ENCODE measurements at places on chromosomes 11 and 22. TPM values are rescaled to one million over a fixed set of nuclear protein-coding genes. Genes with fewer than 3 reads are reported as not detected.

DNA sequence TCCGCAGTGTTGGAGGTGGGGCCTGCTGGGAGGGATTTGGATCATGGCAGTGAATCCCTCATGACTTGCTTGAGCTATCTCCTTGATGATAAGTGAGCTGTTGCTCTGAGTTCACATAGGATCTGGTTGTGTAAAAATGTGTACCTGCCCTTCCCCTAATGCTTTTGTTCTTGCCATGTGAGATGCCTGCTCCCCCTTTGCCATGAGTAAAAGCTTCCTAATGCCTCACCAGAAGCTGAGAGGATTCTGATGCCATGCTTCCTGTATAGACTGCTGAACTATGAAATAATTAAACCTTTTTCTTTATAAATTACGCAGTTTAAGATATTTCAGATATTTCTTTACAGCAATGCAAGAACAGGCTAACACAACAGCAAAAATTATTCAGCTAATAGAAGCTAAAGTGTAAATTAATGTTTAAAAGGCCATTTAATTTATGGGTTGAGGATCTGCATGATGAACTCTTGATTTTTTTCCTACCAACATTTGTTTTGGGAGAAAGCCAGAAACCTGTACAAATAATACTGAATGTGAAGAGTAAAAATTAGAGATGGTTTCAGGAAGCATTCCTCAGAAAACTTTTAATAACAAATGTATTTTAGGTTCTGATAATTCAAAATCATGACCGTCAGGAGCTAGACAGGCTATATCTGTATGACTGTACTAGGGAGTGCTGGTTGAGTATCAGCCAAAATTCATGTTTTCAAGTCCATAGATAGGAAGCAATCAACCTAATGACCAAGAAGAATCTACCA, 177.5 kb upstream of the GRIA4 start:
- DNase-seq, result no peak
- H3K4me3 ChIP-seq, result no peak overlapping the region
- no peaks in the 10 kb centered on the region for H3K27me3 ChIP-seq
- no peaks in the 10 kb centered on the region for H3K36me3 ChIP-seq
- no peak overlapping the region for H3K27ac ChIP-seq

DNA sequence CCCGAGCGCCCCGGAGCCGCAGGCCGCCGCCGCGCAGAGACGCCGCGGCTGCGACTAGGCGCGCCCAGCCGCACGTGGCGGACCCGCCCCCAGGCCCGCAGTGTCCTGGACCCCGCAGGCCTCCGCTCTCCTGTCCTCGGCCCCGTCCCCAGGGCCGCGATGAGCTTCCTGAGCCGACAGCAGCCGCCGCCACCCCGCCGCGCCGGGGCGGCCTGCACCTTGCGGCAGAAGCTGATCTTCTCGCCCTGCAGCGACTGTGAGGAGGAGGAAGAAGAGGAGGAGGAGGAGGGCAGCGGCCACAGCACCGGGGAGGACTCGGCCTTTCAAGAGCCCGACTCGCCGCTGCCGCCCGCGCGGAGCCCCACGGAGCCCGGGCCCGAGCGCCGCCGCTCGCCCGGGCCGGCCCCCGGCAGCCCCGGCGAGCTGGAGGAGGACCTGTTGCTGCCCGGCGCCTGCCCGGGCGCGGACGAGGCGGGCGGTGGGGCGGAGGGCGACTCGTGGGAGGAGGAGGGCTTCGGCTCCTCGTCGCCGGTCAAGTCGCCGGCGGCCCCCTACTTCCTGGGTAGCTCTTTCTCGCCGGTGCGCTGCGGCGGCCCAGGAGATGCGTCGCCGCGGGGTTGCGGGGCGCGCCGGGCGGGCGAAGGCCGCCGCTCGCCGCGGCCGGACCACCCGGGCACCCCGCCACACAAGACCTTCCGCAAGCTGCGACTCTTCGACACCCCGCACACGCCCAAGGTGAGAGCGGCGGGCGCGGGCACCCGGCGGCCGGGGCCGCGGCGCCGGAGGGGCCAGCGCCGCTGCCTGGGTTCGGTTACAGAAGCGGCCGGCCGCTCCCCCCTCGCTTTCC, 528 bp downstream of the WEE1 start:
- H3K4me3 ChIP-seq, result peak overlapping the region; percentile 77
- peak; percentile 23 for DNase-seq
- H3K4me1 ChIP-seq, result peaks cover 42% of the 10 kb centered on the region
- no peaks in the 10 kb centered on the region for H3K27me3 ChIP-seq
- H3K36me3 ChIP-seq, result no peaks in the 10 kb centered on the region

DNA sequence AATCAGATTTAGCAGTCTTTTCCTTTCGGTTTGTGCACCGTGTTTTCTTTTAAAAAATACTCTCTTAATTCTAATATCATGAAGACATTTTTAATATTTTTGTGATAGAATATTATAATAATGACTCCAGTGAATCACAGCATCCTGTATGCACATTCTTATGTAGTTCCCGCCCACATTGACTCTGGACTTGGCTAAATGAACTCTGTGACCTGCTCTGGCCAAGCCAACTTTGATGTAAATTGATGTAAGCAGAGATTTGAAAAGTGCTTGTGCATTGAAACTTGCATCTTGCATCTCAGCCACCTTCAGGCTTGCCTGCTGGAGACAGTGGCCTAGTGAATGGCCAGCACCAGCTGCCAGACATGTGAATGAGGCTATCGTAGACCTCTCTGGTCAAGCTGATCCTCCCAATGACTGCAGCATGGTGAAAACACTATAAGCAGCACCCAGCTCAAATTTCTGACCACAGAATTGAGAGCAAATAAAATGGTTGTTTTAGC, 29.2 kb upstream of the PGM2L1 start:
- no peaks in the 10 kb centered on the region for H3K36me3 ChIP-seq
- no peaks in the 10 kb centered on the region for H3K27me3 ChIP-seq
- H3K4me1 ChIP-seq, result no peaks in the 10 kb centered on the region
- H3K27ac ChIP-seq, result no peak overlapping the region

DNA sequence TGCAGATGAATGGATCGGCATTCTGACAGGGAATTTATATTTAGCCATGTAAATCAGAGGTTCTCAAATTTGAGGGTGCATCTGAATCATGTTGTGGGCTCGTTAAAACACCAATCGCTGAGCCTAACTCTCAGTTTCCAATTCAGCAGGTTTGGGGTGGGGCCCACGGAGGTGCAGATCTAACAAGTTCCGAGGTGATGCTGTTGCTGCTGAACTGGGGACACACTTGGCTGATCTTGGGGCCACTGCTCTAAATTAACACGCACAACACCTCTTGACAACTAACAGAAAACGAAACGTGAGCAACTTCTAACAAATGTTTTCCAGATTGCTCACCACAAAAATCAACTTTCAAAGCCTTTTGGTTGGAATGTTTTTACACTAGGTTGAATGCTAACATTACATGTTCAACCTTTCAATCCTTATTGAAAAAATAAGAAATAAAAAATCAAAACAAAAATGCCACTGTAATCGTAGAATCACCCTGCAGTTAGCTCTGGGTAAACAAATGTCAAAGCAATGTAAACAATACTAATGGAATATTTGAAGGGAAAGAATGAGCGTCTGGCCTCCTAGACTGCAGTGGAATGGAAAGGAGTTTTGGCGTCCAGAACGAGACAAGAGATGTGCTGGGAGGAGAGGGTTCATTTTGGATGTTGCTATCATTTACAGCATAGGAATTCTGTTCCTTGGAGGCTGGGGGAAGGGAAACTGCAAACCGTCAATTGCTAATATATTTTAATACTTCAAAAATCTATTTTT, 68.3 kb upstream of the SLC6A5 start:
- H3K36me3 ChIP-seq, result no peaks in the 10 kb centered on the region
- H3K4me3 ChIP-seq, result no peak overlapping the region
- no peak overlapping the region for H3K27ac ChIP-seq
- no peaks in the 10 kb centered on the region for H3K27me3 ChIP-seq
- H3K4me1 ChIP-seq, result no peaks in the 10 kb centered on the region
- DNase-seq, result no peak

GRCh38 chr11:5242933-5243815, 6.5 kb downstream of the HBG1 start:
- H3K36me3 ChIP-seq, result no peaks in the 10 kb centered on the region
- H3K27me3 ChIP-seq, result no peaks in the 10 kb centered on the region
- no peak overlapping the region for H3K4me3 ChIP-seq

DNA sequence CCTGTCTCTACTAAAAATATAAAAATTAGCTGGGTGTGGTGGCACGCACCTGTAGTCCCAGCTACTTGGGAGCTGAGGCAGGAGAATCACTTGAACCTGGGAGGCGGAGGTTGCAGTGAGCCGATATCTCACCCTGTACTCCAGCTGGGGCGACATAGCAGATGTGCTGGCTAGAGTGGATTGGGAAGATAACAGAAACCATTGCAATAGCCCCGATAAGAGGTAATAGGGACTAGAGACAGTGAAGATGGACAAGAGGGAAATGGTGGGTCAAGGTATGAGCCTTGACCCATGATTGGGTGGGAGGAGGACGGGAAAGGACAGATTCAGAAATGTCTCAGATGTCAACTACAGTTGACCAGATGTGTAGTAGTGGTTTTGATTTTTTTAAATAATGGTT, 6.1 kb downstream of the SWAP70 start:
- no peaks in the 10 kb centered on the region for H3K27me3 ChIP-seq
- no peak overlapping the region for H3K4me3 ChIP-seq
- H3K4me1 ChIP-seq, result peaks cover 39% of the 10 kb centered on the region
- H3K27ac ChIP-seq, result no peak overlapping the region

GRCh38 chr11:77270921-77271320, 30.6 kb downstream of the GDPD4 start:
- DNase-seq, result no peak
- H3K4me1 ChIP-seq, result no peaks in the 10 kb centered on the region
- H3K27ac ChIP-seq, result no peak overlapping the region
- H3K36me3 ChIP-seq, result no peaks in the 10 kb centered on the region

- no peak overlapping the region for H3K27ac ChIP-seq
- H3K36me3 ChIP-seq, result no peaks in the 10 kb centered on the region
- no peaks in the 10 kb centered on the region for H3K4me1 ChIP-seq
- H3K4me3 ChIP-seq, result no peak overlapping the region
- H3K27me3 ChIP-seq, result peaks cover 12% of the 10 kb centered on the region
These were observed 55.6 kb downstream of the MPPED1 start for GRCh38 chr22:43467216-43467940.

GRCh38 chr11:6156628-6157359, 13.3 kb downstream of the OR52B2 start:
- no peaks in the 10 kb centered on the region for H3K4me1 ChIP-seq
- DNase-seq, result no peak
- H3K27me3 ChIP-seq, result no peaks in the 10 kb centered on the region

GRCh38 chr11:73379189-73379880, 3.1 kb downstream of the RELT start:
- DNase-seq, result peak; percentile 56
- peak overlapping the region; percentile 19 for H3K27ac ChIP-seq
- peak overlapping the region; percentile 95 for H3K4me3 ChIP-seq

The PTPRCAP gene
- 0.81 TPM for total RNA-seq

The LDHAL6A gene
- total RNA-seq, result not detected

The OR52N5 gene
- total RNA-seq, result 0.09 TPM

The SLN gene
- 9.0 TPM for total RNA-seq

All from heart right ventricle (tissue), 16 donors.